ENCODE measurements at places on chromosomes 12 and 14.

- no peak for DNase-seq
Observed at GRCh38 chr12:18430425-18431048, 169.2 kb downstream of the PIK3C2G start.

DNA sequence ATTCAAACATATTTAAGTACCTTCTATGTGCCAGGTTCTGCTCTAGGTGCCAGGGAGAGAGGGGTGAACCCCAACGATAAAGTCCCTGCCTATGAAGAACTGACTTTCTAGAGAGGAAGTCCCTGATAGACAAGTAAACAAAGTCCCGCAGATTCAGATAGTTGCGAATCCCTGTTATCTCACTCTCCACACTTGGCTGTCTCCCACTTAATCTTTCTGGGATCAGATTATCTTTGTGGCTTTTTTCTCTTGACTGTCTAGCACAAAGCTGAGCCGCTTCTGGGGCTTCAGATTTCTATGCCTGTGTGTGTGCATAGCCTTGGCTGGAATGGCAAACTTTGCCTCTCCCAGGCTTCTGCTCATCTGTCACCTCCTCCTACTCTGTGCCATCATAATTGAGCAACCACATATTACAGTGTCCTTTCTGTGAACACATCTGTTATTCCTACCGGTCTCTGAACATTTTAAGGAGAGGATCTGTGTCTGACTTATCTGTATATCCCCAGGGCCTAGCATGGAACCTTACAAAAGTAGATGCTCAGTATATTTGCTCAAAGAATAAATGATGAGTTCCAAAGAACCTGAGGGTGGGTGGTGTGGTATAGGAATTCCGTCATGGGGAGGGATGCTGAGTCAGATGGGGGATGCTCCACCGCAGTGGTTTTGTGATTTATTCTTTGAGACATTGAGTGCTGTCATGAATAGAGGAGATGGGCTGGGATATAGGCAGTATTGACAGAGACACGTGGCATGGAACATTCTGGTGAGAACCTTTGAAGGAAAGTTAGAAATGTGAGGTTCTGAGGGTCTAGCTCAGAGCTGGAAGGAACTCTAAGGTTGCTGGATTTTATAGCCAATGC is 28.5 kb downstream of the RGS6 start:
- DNase-seq: no peak

DNA sequence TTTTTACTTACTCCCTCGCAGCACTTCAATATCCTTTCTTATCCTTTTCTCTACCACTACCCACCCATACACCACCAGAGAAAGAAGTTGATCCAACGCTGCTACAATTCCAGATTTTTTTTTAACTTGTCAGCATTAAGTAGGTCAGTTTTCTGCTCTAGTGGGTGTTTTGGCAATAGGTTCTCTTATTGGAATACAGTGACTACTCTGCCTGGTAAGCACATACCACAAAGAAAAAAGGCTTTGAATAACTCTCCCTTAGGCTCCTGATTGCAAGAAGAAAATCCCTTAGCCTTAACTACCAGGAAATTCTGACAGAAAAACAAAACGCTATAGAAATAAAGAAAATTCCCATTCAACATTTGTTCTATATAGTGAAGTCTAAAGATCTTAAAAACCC is 72.0 kb downstream of the NUMB start:
- DNase-seq: no peak

DNA sequence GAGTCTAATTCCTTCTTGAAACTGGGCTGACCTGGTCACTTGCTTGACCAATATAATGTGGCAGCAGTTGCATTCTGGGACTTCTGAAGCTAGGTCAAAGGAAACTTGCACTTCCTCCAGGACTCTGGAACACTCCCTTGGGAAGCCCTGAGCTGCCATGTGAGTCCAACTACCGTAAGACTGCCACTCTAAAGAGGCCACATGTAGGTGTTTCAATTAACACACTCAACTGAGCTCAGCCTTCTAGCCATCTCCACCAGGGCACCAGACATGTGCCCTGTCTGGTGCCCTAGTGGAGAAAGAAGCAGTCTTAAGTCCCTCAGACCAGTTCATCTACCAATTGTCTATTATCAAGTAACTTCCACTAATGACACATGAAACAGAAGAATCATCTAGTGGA is 6.1 kb upstream of the TEP1 start:
- DNase-seq: no peak

DNA sequence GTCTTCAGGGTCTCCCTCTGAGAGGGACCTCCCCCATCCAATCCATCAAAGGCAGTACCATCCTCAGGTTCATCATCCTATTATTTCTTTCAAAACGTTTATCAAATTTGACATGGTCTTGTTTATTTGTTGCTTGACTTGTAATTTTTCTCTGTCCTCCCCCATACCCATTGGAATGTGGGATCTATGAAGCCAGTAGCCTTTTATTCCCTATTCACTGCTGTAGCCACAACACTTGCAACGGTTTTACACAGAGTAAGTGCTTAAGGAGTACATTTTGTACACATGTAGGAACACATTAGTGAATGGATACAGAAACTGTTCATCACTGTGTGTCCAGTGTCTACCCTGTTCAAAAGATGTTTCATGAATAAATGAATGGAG is 41.5 kb downstream of the IGF1 start:
- no peak for DNase-seq

DNA sequence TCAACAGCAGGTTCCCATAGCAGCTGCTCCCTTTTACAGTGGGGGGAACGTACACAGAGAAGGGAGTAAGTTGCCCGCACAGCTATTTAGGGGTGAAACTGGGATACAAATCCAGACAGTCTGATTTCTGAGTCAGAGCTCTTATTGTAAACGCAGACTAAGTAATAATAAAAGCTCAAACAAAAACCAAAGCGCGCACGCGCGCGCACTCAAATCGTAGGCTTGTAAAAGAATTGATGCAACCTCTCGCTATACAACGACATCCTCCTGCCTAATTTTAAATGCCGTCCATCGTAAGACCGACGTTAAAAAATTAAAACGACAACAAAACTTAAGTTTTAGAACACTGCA is 747 bp upstream of the DACT1 start:
- peak; percentile 41 for DNase-seq

DNA sequence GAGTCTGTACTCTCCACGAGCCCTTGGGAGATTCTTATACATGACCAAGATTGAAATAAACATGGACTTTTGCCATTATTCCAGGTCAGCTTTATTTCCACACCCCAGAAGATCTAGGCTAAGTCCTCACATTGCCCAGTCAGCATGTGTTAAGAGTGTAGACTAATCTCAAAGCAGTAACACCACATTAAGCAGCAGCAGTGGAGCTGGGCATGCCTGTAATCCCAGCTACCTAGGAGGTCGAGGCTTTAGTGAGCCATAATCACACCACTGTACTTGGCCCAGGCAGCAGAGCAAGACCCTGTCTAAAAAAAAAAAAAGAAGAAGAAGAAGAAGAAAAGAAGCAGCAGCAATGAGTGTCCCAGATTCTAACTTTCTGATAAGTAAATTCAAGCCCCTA is 65.5 kb downstream of the C12orf56 start:
- DNase-seq: no peak
